ENCODE measurements at places on chromosomes 13 and 19.

DNA sequence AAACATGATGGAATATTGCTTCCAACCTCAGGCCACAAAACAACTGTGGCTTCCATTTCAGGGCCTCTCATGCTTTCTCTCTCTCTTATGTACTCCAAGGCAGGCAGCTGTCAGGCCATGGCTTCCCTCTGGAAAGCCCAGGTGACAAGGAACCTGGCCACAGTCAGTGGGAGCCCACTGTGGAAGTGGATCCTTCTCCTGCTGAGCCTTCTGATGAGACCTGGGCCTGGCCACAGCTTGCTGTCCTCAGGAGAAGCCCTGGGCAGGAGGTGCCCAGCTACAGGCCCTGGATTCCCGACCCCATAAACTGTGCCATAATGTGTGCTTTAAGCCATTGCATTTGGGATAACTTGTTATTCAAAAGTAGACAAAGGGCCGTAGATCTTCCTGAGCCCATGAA, 71.2 kb downstream of the SPACA7 start:
- DNase-seq, result no peak

DNA sequence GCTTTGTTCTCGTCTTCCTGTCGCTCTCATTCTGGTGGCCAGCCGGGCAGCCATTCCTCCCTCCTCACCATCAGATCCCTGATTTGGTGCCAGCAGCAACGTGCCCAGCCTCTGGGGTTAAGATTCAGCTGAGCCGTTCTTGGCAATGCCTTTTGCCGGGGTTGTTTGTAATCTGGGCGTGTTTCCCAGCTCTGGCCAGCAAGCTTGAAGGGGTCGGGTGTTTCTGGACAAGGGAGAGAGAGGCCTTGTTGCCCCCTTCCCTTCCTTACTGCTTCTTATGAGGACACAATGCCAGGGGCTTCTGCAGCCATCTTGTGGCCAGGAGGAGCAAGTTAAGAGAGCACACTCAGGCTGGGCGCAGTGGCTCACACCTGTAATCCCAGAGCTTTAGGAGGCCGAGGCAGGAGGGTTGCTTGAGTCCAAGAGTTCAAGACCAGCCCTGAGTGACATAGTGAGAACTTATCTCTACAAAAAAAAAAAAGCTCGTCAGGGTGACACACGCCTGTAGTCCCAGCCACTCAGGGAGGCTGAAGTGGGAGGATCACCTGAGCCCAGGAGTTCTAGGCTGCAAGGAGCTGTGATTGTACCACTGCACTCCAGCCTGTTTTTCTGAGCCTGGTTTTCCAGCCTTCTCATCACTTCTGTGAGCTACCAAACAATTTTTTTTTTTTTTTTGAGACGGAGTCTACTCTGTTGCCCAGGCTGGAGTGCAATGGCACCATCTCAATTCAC, 10.7 kb upstream of the CRTC1 start:
- DNase-seq, result no peak

DNA sequence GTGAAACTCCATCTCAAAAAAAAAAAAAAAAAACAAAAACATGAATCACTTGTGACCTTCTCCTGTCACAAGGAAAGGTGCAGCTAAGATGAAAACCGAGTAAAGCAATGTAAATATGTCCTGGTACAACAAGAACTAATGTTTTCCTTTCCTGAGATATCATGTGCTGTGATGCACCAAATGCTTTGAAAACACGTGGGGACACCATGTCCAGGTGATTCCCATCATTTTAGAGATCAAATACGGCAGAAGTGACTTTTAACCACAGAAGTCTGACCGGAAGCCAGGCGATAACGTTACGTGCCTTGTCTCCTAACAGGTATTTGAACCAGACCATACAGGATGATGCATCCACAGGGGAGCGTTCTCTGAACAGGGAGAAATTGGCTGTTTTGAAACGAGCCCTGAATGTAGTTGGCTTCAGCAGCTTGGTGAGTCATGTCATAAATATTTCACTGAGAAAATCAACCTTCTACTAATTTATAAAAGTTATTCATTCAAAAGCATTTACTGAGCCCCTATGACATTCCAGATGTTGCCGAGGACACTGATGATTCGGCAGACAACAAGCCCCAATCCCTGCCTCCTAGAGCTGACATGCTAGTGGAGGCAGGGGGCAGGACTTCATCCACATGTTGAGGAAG, 328.1 kb downstream of the MYO16 start:
- DNase-seq, result peak; percentile 68

GRCh38 chr13:75514080-75514995, 23.3 kb downstream of the COMMD6 start:
- no peak for DNase-seq

DNA sequence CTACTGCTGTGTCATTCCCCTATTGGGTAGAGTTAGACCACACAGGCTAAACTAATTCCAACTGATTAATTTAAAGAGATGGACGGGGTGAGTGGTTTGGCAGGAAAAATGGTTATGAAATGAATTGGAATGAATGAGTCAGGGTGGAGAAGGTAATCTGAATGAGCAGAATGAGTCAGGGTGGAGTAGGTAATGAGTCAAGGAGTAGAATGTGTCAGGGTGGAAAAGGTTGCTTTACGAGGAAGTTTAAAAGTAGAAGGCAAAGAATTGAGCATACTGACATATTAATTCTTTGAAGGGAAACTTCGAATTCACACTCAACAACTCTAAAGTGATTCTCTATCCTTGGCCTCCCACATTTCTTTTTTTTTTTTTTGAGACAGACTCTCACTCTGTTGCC, 12.7 kb upstream of the ZNF121 start:
- peak; percentile 62 for DNase-seq

DNA sequence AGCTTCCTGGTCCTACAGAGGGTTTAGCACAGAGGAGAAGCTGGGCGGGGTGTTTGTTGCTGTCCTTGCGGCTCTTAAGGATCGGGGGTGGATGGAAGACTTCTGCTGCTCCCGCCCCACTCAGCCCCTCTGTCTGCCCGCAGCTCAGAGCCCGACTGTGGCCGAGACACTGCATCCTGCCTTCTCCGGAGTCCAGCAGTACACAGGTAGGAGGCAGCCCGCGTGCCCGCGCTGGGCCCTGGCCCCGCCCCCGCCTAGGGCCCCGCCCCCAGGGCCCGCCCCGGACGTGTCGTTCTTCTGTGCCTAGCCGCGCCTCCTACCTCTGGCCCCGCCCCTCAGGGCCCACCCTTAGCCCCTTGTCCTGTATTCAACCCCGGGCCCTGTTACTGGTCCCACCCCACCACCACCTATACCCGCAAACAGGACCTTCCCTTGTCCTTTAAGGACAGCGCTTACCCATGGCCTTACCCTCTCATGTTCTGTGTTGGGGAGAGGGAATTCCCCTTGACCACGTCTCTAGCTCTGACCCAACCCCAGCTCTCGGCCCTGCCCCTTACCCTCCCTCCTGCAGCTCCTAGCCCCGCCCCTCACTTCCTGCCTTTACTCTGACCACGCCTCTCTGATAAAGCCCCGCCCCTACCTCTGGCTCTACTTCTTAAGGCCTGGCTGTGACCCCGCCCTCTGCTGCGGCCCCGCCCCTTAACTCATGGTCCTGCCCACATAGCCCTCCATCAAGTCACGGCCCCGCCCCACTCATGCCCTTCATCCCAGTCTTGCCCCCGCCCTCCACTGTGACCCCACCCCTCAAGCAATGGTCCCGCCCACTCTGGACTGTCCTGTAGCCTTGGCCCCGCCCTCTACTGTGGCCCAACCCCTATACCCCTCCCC, 60.5 kb downstream of the CELF5 start:
- no peak for DNase-seq

DNA sequence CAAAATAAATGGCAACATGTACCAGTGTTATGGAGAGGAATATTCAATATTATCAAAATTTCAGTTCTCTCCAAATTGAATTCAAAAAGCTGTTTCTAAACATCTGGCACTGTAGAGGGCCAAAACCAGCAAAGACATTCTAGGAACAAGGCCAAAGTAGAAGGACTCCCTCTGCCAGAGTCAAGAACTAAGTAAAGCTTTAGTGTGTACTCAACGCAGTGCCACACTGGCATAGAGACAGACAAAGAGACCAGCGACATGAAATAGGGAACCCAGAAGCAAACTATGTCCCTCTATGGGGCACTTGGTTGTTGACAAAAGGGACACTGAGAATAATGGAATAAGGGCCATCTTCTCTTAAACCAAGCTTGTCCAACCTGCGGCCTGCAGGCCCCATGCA, 15.6 kb downstream of the SCGB2B2 start:
- DNase-seq, result no peak

DNA sequence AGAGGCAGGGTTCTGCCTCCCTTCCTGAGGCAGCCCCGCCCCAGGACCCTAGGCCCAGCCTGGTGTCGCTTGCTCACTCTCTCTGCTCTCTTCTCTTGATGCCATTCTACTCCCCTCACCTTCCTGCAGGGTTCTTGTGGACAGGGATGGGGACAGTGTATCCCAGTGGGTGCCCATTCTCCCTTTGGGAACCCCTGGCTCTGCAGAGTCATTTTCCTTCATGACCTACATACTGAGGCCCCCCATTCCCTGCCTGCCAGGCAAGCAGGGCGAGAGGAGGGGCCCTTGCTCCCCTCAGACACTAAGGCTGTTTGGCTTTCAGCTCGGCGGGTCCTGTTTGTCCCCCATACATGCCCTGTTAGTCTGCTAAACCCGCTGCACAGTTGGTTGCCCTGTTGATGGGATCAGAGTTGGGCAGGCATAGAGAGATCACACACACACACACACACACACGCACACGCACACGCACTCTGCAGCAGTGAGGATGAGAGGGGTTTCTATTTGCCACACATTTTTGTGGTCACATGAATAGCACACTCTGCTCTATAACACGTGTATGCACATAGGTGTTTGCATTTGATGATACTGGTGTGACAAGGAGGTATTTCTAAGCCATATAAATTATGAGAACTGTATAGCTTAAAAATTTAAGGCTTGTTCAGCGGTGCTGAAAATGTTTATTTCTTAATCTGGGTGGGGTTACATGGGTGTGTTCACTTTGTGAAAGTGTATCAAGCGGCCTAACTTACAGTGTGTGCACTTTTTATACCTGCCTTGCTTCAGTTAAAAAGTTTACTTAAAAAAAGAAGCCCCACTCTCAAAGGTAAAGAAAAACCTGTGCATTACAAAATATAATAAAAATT, 20.3 kb downstream of the NFIX start:
- no peak for DNase-seq

DNA sequence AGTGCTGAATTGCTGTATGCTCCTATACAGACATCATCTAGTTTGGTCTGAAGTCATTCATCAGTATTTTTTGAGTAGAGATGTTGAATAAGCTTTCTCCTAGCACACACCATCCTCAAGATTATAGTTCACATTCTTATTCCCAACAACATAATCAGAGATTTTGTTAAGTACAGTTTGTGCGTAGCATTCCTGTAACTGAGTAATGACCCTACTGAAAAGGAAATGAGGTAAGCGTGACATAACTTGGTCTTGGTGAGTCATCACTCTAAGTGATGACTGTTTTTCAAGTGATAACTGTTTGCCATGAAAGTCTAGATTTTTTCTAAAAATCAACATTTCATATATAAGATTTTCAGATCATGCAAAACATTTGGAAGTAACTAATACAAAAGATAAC, 18.5 kb upstream of the FAM216B start:
- DNase-seq, result no peak

DNA sequence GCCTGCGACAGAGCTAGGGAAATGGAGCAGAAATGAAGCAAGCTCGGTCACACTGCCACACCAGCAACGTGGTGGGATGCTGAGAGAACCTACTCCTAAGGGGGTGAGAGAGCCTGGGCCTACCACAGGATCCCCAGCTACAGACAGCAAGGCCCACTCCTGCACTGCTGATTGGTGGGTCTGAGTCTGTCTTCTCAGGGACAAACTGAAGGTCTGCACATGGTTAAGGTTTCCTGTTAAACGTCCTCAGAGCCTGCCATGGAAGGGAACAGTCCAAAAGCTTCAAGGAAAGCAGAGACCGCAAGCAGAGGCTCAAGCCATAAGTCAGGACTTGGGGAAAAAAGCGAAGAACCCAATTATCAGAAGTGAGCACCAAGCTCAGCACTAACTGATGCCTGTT, 53.5 kb upstream of the MED4 start:
- no peak for DNase-seq

DNA sequence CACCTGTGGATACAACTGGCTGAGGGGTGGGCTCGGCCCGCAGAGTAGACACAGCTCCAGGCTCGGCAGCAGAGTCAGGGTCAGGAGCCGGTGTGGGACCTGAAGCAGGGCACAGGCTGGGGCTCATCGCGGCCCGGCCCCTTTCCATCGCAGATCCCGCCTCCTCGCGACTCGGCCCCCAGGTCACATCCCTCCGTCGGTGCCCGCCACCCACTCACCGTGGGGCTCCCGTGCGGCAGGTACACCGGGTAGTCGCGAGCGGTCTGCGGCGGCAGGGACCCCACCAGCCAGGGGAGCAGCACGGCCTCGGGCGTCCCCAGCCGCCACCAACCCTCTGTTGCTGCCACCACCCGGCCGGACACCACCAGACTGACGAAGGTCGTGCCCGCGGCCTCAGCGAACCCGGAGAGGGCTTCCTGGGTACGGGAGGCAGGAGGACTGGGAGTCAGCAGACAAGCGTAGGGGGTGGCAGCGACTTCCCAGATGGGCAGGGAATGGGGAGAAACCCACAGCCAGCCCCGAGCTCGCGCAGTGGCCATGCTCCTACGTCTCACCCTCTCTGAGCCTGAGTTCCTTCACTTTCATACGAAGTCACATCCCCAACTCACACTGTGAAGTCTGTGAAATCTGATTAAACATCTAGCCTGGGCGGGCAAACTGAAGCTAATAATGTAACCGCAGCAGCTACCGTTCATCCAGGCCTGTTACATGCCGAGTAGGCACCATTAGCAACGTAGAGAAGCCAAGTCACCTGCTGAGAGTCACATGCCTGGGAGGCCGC, 3.7 kb downstream of the FUZ start:
- DNase-seq, result no peak

- no peak for DNase-seq
Measured at GRCh38 chr19:13681509-13681908, 82.8 kb upstream of the MRI1 start.

- DNase-seq, result no peak
Measured at GRCh38 chr13:108781312-108781711, 151.9 kb downstream of the MYO16 start.

GRCh38 chr13:97302611-97303010, 80.5 kb downstream of the MBNL2 start:
- DNase-seq, result no peak

DNA sequence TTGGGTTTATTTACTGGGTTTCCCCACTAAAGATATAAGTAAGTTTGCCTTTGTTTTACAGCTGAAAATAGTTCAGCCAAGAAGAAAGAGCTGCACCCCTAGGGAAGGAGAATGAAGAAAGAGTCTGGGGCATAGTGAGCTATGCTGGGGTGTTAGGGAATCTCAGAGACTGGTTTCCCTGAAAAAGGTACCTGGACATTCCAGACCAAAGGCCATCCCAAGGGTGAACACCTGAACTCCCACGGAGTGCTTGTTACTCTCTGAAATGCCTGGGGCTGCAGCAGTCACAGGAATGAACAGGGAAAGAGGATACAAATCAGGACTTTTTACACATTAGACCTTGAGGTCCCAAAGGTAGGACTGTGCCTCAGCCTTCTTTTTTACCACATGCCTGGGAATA, 337.6 kb upstream of the SLC10A2 start:
- no peak for DNase-seq

DNA sequence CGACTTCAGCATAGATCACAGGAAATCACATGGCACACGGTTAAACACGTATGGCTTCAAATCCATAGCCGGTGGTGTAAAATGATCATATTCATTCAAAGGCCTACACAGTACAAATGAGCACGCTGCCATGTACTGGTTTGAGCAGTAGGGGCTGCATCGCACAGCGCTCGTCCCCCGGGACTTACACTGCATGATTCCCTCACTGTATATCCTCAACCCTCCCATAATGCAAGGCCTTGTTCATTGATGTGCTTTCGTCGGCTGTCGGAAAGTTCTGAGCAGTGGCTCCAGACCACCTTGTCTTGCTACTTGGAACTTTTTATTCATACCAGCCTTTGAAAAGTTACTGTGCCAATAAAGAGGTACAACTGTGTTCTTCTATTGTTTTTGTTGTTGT, 578.2 kb downstream of the MYO16 start:
- DNase-seq, result no peak

Measured in GM04504 (cell line).